Mucosa of descending colon (tissue), 3 donors: ENCODE measurements at places on chromosomes 6 and 20. TPM values are rescaled to one million over a fixed set of nuclear protein-coding genes. Genes with fewer than 3 reads are reported as not detected.

BANF2 gene
- total RNA-seq, result not detected

TFAP2C gene
- total RNA-seq, result 0.75 TPM

GABRR1 gene
- total RNA-seq, result not detected

SMLR1 gene
- total RNA-seq, result not detected

PLTP gene
- total RNA-seq, result 111 TPM

ADAT2 gene
- 9.0 TPM for total RNA-seq

GNAS gene
- 583 TPM for total RNA-seq

TRAPPC3L gene
- total RNA-seq, result not detected
